ENCODE measurements at places on chromosomes 7 and 10.

DNA sequence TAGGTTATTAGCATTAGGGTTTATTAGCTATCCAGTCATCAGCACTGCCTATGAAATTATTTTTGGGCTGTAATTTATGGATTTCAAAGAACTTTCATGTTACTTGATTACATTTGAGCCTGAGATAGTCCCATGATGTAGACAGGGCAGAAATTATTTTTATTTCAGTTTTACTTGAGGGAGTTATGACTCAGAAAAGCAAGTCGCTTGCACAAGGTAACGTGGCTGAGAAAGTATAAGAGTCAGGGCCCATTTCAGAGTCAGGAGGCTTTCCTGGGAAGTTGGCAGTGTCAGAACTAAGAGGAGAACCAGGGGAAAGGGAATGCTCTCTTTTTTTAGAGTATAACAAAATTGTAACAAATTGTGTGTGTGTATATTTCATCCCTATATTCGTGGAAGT lies 16.5 kb downstream of the GATA3 start:
- DNase-seq = no peak

DNA sequence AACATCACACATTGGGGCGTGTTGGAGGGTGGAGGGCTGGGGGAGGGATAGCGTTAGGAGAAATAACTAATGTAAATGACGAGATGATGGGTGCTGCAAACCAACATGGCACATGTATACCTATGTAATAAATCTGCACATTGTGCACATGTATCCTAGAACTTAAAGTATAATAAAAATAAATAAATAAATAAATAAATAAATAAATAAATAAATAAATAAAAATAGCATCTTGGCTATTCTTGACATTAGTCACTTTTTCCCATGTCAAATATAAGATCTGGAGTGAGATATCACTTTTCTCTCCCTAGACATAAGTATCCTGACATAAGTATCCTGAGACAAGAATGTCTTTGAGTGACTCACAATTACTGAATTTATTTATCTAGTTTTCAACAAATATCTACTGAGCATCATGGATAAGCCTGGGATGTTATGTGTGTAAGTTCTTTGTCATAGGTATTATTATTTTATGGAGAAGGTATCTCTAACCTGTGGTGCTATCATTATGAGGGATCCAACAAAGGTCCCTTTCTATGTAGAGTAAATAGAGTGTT lies 691.3 kb downstream of the SORCS1 start:
- no peak for DNase-seq

- peak; percentile 24 for DNase-seq
Observed at GRCh38 chr7:114922652-114923402, 933 bp downstream of the MDFIC start.

DNA sequence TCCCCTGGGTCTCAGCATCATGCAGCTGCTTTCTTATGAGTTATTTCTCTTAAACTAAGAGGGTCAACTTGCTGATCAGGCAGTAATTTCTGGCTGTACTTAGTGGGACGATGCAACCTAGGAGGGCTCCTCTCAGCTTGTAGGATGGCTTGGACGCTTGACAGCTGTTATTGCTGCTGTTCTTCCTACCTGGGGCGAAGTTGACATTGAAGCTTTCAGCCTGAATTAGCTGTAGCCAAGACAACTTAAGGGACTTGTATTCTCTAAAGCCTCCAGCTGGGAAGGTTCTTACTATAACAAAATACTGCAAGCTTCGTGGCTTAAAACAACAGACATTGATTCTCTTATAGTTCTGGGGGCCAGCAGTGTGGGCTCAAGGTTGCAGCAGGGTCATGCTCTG lies 224.9 kb downstream of the ACTR3B start:
- DNase-seq = no peak

GRCh38 chr10:69278446-69278963 lies at the start of gene HK1:
TSS of gene HK1 (plus strand) at chr10:69278496.
- no peak for DNase-seq

GRCh38 chr7:157474685-157475084 lies 137.9 kb downstream of the DNAJB6 start:
- DNase-seq = peak; percentile 32

GRCh38 chr7:70334871-70335270 lies 736.6 kb downstream of the AUTS2 start:
- no peak for DNase-seq

- DNase-seq = no peak
Observed at GRCh38 chr7:74043523-74043951, 15.6 kb downstream of the ELN start.

DNA sequence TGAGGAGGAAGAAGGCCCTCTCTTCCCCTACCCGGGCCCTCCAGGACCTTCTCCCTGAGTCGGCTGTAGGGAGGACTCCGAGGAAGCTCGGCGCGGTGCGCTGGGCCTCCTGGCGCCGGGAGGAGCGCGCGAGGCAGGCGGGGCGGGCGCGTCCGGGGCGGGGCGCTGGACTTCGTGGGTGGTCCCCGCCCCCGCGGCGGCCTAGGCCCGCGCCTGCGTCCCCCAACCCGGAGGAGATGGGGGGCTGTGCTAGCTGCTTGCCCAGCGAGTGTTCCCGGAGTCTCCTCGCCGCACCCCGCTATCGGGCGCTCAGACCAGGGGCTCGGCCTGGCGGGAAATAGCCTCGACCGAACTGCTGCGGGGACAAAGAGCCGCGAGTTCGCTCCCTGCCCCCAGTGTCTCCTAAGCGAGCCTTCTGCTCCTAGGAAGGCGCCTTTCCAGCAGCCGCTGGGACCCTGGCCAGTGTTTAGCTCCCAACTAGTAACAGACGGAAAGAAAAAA lies 19.2 kb upstream of the SMO start:
- peak; percentile 18 for DNase-seq

- no peak for DNase-seq
Observed at GRCh38 chr10:123909866-123910265, 18.3 kb upstream of the CPXM2 start.

GRCh38 chr10:16505161-16505560 lies 16.5 kb downstream of the C1QL3 start:
- DNase-seq = no peak

GRCh38 chr7:38880454-38880853 lies 28.5 kb downstream of the VPS41 start:
- no peak for DNase-seq

DNA sequence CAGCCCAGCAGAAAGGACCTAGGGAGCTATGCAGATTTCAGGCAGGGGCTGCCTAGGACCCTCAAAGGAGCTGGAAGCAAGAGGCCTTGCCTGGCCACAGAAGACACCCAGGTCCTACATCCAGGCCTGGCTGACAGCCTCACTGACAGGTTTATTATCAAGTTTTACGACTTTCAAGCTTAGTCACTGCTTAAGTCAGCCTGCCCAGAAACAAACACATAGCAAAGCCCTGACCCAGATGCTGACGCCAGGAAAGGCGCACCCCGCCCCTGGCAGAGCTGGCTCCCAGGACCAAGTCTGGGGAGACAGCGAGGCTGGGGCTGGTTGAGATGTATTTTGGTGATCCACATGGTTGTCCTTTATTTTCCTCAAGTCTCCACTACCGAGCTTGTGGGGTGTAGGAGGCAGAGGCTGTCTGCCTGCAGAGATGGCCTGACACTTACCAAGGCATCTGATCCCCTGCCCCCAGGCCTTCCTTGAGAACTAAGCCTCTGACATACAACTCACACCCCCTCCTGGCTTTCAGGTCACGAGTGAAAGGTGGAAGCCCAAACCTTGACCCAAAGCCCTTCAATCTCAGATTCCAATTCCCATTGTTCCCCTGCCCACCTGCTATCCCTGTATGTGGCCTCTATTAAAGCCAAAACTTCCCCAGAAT lies 80.7 kb upstream of the EMX2 start:
- DNase-seq = peak; percentile 11

Data from Calu3 (cell line).